Fibroblast of skin of scalp (primary cell): ENCODE measurements at places on chromosomes 1 and 21.

GRCh38 chr1:27481994-27482620 lies 7.9 kb downstream of the WASF2 start:
- DNase-seq, result no peak

GRCh38 chr1:216814576-216815259 lies 91.5 kb upstream of the ESRRG start:
- DNase-seq, result no peak

DNA sequence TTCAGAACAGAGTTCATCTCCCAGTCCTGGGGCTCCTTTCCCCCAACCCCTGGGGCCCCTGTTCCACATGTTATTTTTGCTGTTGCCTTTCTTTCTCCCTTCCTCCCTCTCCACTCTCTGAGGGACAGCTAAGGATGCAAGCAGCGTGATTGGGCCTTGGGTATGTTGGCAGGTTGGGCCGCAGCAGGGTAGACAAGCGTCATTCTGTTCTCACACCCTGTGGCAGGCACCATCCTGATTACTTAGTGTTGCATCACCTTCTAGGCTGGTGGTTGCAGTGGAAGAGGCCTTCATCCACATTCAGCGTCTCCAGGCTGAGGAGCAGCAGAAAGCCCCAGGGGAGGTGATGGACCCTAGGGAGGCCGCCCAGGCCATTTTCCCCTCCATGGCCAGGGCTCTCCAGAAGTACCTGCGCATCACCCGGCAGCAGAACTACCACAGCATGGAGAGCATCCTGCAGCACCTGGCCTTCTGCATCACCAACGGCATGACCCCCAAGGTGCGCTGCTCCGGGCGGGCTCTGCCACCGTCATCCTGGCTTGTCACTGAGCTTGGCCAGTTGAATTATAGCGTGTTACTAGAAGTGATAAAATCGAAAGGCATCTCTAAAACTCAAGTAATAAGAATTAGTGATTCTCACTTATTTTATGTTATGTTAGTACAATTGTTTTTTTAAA lies 43.4 kb downstream of the VANGL1 start:
- peak; percentile 31 for DNase-seq

- DNase-seq, result no peak
Observed at GRCh38 chr1:221334062-221334461, 407.8 kb downstream of the DUSP10 start.

GRCh38 chr1:179867493-179868330 lies 9.9 kb downstream of the TOR1AIP2 start:
- peak; percentile 53 for DNase-seq

- no peak for DNase-seq
Observed at GRCh38 chr1:202452508-202452907, 104.0 kb downstream of the PPP1R12B start.

- DNase-seq, result peak; percentile 92
Observed at GRCh38 chr1:53781654-53782053, 42.7 kb upstream of the GLIS1 start.

DNA sequence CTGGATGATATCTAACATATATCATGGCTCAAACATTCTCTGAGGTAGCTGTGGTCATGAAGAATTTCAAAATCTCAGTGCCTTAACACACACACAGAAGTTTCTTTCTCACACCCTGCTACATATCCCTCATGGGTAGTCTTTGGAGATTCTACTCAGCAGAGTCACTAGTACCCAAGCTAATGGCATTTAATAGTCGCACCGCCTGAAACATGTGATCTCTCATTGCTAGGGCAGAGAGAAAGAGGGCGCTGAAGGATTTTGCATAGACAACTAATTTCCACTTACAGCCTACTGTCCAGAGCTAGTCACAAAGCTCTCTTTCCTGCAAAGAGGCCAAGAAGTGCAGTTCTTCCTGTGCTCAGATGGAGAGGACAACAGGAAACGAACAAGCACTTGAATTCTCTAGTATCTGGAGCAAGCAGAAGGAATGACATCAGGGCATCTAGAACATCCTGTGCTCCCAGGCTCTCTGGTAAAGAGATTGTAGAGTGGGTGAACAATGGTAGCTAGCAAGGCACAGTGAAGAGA lies 183.4 kb upstream of the PTBP2 start:
- DNase-seq, result peak; percentile 82

DNA sequence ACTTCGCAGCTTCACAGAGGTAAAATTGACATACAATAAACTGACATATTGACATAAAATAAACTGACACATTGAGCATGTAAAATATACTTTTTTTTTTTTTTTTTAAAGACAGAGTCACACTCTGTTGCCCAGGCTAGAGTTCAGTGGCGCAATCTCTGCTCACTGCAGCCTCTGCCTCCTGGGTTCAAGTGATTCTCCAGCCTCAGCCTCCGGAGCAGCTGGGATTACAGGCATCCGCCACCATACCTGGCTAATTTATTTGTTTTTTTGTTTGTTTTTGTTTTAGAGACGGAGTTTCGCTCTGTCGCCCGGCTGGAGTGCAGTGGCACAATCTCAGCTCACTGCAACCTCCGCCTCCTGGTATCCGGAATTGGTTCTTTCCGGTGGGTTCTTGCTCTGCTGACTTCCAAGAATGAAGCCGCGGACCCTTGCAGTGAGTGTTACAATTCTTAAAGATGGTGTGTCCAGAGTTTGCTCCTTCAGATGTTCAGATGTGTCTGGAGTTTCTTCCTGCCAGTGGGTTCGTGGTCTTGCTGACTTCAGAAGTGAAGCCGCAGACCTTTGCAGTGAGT lies 48.4 kb upstream of the CLIC4 start:
- DNase-seq, result no peak

GRCh38 chr1:118960567-118961136 lies 27.5 kb downstream of the TBX15 start:
- DNase-seq, result peak; percentile 86

- no peak for DNase-seq
Observed at GRCh38 chr1:42935971-42936308, 22.7 kb downstream of the SLC2A1 start.

DNA sequence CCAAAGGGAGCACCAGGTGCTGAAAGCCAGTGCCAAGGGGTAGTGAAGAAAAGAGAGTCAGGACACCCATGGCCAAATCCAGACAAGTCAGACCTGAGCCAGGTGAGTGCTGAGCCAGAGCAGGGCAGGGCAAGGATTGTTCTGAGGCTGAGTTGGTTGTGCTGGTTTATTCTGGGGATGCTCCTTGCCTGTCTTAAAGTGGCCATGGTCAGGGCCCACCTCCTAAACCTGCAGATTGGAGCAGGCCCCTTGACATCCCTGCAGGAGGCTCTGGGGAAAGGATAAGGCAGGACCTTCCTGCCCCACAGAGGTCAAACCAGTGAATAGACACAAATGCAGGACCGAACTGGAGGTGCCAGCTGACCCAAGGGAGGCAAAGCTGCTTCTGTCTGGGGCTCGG lies 138.4 kb downstream of the HIVEP3 start:
- DNase-seq, result no peak

DNA sequence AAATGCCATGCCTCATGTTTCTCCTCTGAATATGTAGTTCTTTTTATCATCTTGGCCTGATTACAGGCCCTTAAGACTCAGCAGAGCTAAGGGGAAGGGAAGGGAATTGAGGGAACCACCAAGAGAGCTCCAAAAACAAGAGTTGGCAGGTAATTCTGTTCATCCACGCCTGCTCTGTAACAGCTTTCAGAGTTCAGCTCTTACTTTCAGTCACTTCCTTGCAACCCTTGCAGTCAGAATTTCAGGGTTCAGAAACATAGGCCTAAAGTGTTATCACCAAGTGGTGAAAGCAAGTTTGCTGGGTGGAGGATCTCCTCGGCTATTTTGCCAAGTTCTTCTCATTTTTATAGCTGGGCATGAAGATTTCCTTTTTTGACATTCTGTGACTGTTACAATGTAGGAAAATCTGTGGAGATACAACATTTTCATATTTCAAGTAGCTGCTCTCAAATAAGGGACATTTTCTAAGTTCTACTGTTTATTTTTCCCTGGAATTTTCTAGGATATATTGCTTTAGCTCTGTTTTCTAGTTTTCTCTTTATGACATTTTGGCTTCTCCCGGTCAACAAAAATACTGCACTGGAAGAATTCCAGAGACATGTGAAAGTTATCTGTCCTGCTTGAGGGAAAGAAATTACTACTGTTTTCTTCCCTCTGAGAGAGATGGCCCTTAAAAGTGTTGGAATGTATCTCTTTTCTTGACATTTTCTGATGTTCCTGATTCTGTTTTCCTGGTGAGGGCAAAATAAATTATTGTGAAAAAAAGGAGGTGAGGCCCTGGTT lies 251.8 kb upstream of the ST6GALNAC5 start:
- DNase-seq, result no peak

GRCh38 chr1:87370544-87370943 lies 41.9 kb downstream of the LMO4 start:
- DNase-seq, result no peak

DNA sequence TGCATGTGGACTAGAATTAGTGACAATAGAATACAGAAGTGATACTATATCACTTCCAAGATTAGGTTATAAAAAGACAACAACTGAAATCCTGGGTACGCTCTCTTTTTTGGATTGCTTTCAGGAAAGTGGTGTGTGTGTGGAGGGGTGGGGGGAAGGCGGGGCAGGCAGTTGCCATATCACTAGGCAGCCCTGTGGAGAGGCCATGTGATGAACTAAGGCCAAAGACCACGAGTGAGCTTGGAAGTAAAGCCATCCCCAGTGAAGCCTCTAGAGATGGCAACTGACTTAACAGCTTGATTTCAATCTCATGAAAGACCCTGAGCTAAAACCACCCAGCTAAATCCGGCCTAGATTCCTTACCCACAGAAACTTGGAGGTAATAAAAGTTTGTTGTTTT lies 6.2 kb upstream of the ASPM start:
- DNase-seq, result no peak

DNA sequence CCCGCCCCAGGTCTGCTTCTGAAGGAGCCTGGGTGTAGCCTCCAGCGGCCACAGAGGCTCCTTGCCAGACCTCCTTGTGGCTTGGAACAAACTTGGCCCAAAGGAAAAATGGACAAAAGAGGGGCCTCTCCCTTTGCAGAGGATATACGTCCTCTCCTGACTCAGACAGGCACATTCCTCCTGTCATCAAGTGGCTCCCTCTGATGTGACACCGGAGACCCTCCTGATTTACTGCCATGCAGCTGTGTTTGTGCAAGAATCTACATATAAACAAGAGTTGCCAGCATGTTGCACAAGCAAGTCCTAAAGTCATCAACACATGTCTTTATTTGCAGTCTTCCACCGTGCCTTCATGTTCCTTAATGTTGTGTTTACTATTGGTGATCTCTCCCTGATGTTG lies 54.1 kb upstream of the F3 start:
- DNase-seq, result peak; percentile 31

- no peak for DNase-seq
Observed at GRCh38 chr1:173866413-173867115, 1.2 kb downstream of the GAS5 start.

GRCh38 chr1:54885807-54886723 lies 930 bp downstream of the DHCR24 start:
- no peak for DNase-seq

GRCh38 chr1:184242507-184242943 lies 144.3 kb upstream of the C1orf21 start:
- DNase-seq, result peak; percentile 9

DNA sequence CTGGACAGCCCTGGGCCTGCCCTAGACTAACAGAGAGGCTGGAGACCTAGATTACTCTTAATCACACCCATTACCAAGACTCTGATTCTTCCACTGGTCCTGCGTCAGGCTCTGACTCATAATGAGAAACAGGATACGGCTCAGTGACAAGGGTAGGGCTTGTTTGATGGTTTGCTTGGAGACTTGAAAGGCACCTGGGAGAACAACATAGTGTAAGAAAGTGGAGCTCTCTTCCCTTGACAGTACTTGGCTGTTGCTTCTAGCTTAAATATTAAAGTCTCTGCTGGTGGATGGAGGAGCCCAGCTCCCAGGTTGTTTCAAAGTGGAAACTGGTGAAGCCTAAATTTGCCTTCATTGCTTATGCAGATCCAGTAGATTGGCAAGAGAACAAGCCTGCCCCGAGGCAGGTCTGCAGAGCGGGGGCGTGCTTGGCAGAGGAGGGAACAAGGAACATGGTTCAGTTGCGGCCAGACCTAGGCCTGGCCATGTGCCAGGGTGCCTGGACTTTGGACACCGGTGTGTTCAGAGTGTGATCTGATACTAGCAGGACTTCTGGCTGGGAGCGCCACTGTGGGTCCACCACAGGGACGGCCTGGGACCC lies 480.6 kb downstream of the CAMTA1 start:
- peak; percentile 65 for DNase-seq

DNA sequence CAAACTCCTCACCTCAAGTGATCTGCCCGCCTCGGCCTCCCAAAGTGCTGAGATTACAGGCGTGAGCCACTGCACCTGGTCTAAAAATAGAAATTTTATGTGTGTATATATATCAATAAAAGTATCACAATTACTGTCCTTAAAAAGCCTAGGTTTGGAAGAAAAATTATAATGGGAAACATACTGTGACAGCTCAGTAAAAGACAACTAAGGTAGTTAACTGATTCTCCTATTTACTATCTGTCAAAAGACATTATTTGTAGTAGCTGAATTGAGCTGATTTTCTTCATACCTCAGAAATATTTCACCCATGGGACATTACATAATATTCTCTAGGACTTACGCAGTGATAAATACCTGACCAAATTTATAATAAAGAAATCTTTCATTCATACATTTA lies 122.5 kb downstream of the SMYD3 start:
- no peak for DNase-seq

DNA sequence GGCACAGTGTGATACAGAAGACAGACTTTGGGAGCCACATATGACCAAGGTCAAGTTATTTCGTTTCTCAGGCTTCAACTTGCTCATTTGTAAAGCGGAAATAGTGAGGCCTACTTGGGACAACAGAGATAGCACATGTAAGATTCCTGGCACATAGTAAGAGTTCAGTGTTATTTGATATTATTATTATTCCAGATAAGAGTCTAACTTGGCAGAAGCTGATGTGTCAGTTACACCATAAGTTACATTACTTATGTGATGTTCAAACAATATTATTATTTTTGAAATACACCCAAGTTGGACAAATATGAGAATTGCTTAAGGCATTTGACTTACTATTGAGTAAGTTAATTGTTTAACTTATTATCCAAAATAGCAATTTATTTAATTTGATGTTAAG lies 10.2 kb upstream of the CYP4X1 start:
- DNase-seq, result no peak

GRCh38 chr1:54995835-54996234 lies 2.9 kb upstream of the BSND start:
- no peak for DNase-seq

DNA sequence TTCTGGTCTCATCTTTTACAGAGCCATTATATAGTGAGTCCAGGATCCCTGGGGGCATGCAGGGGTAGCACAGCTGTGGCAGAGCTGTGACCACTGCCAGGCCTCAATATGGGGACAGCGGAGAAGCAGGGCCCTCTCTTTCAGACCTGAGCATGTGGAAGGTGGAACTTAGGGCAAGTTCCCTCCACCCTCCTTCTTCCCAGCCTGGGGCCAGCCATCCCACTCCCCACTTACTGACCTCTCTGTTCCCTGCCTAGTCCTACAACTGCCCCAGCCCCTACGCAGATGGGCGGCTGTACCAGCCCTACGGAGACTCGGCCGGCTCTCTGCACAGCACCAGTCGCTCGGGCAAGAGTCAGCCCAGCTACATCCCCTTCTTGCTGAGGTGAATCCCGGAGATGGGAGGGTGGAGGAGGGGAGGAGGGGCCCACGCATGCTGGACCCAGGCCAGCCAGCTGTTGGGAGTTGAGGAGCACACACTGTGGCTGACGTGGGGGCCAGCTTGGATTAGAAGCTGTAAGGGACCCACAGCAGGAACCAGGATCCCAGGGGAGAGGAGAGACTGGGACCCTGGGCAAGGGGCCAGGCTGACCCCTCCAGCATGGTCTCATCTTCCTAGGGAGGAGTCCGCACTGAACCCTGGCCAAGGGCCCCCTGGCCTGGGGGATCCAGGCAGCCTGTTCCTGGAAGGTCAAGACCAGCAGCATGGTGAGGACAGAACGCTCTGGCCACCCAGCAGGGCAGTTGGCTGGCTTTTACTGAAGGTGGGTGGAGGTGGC lies 10.7 kb downstream of the PSRC1 start:
- DNase-seq, result no peak
